Mesenchymal stem cell (in vitro differentiated cells and primary cell): ENCODE measurements at places on chromosomes 6 and 20.

- DNase-seq = no peak
Measured at GRCh38 chr6:82068721-82069120, 178.8 kb downstream of the IBTK start.

- no peak for DNase-seq
Measured at GRCh38 chr6:34867484-34867883, 20.4 kb downstream of the TAF11 start.

DNA sequence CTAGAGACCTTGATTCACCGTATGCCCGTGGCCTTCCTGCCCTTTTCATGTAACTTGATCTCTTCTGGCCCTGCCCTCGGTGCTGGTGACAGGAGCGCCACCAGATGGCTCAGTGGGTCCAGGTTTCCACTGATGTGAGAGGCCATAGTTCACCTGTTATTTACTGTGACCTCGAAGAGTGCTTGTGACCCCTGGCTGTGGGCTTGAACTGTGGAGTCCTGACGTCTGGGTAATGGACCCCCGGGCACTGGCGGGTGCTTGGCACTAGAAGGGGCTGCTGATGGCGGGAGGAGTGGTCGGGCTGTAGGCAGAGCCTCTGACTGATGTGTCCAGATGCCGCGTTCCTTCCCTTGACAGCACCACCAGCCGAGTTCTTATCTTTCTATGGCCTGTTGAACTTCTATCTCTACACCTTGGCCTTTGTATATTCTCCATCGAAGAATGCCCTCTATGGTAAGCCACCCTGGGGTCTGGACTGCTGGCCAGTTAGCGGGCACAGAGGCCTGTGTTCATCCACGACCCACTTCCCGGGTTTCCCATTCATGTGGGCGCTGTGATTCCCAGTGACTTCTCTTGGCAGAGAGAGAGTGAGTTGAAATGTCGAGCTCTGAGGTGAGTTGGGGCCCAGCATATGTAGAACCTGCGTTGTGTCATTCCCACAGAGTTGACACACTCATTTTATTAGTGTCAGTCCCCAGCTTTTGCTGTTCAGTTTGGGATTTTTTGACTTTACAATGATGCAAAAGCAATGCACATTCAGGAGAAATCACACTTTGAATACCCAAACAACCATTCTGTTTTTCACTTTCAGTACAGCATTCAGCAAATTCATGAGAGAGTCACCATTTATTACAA is 14.9 kb downstream of the DYNLT1 start:
- DNase-seq = no peak

- peak; percentile 51 for DNase-seq
Measured at GRCh38 chr6:3414327-3415081, 42.3 kb downstream of the SLC22A23 start.

- no peak for DNase-seq
Measured at GRCh38 chr6:78268591-78269452, 598.5 kb upstream of the IRAK1BP1 start.

GRCh38 chr20:16441546-16442164 is 131.6 kb downstream of the KIF16B start:
- no peak for DNase-seq

GRCh38 chr20:48760403-48760983 is 67.3 kb downstream of the PREX1 start:
- no peak for DNase-seq

- peak; percentile 76 for DNase-seq
Measured at GRCh38 chr6:111823831-111824607, 49.2 kb downstream of the FYN start.

DNA sequence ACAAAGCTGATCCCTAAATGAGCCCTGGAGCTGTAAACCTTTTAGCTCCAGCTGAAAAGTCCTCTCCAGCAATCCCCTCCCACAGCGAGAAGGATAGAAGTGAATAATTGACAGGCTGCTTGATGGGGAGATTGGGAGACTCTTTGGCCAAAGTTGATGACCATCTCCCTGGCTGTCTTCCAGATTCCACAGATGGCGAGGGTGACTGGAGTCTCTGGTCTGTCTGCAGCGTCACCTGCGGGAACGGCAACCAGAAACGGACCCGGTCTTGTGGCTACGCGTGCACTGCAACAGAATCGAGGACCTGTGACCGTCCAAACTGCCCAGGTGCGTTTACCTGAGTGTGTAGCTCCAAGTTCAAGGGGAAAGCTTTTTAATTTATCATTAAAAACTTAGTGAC is 67.3 kb downstream of the ISM1 start:
- no peak for DNase-seq

- DNase-seq = no peak
Measured at GRCh38 chr20:4159765-4160490, 144.6 kb upstream of the RNF24 start.

DNA sequence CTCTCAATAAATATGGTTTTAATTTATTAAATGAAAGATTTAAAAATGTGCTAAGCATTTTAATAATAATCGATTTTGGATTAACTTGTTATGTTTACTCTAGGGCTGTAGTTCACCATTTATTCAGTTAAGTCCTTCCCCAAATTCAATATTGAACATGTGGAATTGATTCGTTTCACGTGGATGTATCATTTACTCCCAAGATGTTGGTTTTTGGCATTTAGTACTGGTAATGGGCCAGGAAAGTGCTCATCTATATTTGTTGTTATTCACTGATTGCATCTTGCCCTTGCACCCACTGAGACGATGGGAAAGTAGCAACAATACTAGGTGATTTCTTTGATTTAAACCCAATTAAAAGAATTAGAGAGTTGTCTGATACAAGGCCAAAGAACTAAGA is 97.1 kb downstream of the ESR1 start:
- no peak for DNase-seq

- no peak for DNase-seq
Measured at GRCh38 chr6:95321126-95321525, 256.2 kb upstream of the MANEA start.

- DNase-seq = peak; percentile 62
Measured at GRCh38 chr20:31669876-31670275, 32.2 kb downstream of the COX4I2 start.

DNA sequence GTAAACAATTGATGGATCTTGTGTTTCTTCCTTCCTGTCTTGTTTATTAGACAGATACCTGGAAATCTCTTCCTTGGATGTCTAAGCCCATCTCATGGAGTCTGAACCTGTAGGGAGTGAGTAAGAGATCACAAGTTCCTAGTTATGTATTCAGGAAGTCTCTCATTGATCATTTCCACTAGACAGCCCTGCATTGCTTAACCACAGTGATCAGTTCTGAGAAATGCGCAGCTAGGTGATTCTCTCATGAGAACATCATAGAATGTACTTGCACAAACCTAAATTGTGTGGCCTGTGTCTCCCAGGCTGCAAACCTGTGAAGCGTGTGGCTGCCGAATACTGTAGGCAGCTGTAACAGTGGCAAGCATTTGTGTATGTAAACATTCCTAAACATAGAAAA is 39.1 kb downstream of the FAM120B start:
- peak; percentile 9 for DNase-seq

DNA sequence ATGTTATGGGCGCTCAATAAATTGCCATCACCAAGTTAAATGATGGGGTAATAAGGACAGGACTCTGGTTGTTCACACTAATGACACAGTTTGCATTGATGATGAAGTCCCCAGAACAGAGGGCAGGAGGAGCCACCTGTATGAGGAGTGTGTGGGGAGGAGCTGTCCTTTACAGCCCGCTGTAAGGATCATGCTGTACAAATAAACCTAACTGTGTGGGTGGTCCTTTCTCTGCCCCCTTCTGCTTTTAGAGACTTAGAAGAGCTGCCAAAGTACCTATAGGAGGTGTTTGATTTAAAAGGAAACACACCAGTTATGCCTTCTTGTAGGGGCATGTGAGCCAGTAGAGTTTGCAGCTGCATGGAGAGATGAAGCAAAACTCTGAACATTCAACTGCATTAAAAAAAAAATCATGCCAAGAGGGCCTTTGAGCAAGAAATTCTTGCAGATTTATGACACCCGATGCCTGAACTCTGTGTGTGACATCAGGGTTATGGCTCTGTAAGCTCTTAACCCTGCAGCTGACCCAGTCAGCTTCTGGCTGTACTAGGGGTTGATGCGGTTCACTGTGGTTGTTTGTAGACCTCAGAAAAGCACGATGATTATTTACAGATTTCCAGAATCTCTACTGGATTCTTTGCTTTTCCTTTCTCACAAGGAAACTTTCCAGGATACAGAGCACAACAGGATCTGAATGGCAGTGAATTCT is 67.4 kb downstream of the UST start:
- peak; percentile 13 for DNase-seq

DNA sequence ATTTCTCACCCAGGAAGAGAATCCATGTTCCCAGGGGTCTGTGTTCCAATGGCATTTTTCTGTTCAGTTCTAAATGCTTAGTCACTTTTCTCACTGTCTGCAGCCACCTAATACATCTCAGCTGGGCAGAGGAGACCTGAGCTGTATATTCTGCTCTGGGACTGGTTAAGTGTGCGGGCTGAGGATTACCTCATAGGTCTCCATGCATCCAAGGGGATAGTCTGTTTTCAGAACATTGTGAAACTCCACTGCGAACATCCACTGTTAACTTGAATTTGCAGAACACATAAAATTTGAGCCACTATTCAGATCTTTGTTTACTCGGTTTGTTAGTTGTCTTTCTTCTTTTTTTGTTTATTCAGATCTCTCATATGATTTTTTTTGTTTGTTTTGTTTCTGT is 947.1 kb downstream of the TFAP2A start:
- DNase-seq = peak; percentile 83

GRCh38 chr6:107421696-107422256 is 37.6 kb downstream of the PDSS2 start:
- no peak for DNase-seq

GRCh38 chr6:112268654-112269053 is 14.3 kb upstream of the LAMA4 start:
- DNase-seq = no peak

DNA sequence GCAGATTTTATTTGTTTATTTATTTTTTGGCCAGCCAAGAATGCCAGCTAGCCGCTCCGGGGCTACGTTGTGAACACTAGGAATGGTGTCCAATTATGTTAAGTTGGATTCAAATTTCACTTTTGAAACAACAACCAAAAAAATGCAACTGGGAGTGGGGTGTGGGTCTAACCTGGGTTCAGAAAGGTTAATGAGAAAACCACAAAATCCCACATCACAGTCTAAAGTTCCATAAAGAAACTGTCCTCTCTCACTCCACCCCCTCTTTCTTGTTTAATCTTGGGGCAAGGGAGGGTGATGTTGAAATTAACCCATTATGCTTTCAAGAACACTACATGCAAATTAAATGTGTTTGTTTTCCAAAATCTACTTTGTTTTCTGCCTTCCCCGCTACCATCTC is 77.2 kb downstream of the LINC00237 start:
- no peak for DNase-seq

- no peak for DNase-seq
Measured at GRCh38 chr6:38160831-38161230, 341.3 kb downstream of the ZFAND3 start.

DNA sequence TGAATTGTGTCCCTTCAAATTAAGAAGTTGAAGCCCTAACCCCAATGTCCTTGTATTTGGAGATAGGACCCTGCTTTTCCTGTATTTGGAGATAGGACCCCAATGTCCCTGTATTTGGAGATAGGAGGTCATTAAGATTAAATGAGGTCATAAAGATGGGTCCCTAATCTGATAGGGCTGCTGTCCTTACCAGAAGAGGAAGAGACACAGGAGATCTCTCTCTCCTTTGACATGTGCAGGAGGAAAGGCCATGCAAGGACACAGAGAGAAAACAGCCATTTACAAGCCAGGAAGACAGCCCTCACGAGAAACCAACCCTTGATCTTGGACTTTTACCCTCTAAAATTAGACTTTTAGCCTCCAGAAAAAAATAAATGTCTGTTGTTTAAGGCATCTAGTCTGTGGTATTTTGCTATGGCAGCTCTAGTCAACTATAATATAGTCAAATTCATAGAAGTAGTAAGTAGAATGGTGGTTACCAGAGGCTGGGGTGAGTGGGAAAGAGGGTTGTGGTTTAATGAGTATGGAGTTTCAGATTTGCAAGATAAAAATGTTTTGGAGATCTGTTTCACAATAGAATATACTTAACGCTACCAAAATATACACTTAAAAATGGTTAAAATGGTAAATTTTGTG is 59.3 kb downstream of the UBE3D start:
- DNase-seq = no peak

DNA sequence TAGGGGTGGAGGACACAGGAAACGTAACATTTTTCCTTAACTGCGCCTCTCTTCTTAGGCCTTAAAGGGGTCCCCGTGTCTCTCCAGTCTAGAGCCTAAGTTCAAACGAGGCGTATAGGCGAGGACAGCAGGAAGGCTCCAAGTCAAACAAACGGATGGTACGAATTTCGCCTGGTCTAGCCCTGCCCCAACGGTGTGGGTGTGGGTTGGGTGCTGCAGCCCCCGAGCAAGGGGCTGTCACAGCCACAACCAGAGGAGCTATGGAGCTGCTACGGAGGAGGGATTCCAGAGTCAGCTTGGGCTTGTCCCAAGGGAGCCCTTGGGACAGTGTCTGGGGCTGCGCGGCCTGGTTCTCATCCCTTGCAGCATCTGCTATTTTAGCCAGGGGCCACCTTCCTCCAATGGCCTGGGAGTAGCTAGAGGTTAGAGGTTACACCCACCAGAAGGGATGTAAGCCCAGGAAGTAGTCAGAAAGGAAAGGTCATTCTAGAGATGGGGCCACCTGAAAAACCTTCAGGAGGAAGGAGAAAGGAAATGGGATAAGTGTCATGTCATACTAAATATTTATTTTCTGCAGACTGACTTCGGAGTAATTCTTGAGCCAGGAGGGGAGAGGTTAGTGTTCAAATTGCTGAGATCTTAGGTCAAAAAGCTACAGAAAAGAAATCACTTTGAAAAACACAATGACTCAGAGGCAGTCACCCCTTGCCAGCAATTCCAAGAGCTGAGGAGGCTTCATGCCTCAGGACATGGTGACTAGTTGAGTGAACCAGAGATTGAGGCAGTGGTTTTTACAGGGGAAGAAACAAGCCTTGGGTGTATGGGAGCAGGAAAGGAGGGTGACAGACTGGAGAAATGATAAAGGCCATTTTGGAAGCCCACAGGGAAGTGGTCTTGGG is 21.7 kb downstream of the VPS52 start:
- DNase-seq = peak; percentile 80

DNA sequence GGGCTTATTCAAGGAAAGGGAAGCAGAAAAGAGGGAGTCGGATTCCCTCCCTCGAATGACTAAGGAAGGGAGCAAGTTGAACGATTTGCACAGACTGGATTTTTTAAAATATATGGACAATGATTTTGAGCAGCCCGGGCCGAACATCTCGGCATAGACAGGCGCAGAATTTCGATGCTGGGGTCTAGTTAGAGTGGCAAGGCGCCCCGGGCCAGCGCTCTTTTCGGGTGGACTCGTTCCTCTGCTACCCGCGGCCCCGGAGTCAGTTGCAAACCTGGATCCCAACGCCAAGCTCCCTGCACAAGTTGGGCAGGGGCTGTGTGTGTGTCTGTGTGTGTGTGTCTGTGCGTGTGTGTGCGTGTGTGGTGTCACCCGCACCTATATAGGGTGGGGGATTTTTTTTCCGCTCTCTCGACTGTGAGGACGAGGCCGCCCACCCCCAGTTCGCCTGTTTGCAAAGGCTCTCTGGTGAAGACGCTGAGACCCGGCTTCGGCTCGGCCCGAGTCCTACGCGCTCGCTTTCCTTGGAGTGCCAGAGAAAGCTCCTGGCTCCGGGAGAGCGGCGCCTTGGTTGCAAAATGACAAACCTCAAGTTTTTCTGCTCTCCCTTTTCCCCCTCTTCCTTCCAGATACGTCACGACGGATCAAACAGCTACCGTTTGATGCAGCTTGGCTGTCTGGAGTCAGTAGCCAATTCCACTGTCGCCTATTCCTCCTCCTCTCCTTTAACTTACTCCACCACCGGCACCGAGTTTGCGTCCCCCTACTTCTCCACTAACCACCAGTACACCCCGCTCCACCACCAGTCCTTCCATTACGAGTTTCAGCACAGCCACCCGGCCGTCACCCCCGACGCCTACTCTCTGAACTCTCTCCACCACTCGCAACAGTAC is 1.4 kb downstream of the TFAP2D start:
- no peak for DNase-seq
